ENCODE measurements at places on chromosomes 16 and 17.
A peak's percentile ranks its signal among the peaks of the same experiment; 100 is the strongest.

DNA sequence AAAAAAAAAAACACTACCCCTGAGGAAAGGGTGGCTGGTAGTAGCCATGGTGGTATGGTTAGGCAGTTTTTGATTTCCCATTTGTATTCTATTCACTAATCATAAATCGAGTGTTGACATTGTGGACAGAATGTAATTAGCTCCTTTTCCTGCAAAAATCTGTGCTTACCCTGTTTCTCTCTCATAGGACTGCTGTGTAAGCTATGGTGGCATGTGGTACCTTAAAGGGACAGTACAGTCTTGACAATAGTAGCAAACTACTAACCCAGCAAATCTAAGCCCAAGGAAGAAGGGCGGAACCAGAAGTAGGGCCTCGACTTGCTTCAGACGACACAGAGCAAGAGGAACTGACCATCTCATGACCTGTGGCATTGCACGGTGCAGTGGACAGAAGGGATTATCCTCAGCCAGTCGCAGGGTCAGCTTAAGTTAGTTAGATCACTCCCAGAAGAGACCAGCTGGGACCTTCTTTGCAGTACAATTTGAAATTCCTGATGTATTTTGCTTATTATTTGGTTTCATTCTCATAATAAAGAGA, 36.3 kb downstream of the POLR3E start:
- DNase-seq, result no peak

DNA sequence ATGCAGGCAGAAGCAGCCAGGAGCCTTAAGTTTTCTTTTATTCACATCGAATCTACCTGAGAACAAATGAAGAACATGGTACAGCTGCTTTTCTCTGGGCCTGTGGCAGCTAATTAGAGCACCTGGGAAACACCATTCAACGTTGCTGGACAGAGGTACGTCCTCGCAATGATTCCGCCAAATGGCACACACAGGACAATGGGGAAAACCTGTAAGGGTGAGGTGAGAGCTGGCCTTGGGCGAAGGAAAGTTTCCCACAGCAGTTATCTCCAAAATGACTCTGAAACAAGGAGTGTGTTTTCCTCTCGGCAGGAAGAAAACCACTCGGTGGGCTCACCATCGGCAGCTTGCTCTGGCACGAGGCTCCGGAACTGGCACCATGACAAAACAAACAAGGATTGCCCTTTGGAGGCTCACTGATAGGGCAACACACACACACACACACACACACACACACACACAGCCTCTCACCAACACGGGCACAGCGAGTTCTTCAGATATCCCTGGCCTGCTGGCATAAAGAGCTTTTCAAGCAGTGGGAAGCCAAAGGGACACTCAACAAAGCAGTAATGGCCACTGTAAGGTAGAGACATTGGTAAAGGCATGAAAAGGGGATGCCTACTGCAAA, 73.7 kb downstream of the ZFHX3 start:
- no peak for DNase-seq

DNA sequence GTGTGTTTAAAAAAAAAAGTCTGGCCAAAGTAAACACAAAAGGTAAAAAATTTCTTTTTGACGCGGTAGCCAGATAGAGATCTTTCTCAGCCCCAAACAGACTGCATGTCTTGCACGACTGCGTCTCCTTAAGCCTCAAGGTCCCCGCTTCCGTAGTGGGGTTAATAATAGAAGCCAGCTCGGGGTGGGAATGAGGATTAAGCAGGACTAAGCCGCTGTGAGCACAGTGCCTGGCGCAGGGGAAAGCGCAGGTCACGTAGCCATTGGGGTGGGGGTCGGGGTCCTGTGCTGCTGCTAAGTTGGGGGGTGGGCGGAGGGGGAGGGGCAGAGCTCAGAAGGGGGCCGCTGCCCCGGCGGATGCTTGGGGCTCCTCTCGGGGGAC, 521 bp downstream of the GGA2 start:
- no peak for DNase-seq

DNA sequence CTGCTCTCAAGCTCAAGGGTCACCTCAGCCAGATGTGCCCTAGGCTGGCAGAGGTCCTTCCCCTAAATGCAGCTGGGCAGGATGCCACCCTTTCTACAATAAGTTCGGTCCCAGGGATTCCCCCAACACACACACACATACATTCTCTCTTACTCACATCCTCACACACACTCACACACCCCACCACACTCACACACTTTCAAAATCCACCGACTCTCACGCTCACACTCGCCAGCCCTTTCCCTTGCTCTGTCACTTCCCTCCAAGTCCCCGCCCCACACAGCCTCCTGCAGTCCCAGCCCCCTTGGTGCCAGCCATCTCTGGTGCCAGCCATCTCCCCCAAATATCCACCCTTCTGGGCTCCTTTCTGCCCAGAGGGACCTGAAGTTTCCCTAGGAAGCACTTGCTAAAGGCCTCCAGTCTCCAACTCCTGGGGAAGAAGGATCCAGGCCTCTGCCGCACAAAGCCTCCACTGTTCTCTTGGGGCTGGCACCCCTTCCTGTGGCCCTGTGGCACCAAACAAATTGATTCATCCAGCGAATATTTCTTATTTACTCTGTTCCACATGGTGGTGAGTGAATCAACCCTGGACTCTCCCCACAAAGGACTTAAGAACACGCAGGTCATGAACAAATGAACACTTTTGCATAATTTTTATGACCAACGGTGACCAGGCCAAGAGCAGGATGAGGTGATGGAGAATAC, 3.8 kb upstream of the USP36 start:
- no peak for DNase-seq

- no peak for DNase-seq
These were observed 142.0 kb downstream of the SSH2 start for GRCh38 chr17:29787995-29788394.

DNA sequence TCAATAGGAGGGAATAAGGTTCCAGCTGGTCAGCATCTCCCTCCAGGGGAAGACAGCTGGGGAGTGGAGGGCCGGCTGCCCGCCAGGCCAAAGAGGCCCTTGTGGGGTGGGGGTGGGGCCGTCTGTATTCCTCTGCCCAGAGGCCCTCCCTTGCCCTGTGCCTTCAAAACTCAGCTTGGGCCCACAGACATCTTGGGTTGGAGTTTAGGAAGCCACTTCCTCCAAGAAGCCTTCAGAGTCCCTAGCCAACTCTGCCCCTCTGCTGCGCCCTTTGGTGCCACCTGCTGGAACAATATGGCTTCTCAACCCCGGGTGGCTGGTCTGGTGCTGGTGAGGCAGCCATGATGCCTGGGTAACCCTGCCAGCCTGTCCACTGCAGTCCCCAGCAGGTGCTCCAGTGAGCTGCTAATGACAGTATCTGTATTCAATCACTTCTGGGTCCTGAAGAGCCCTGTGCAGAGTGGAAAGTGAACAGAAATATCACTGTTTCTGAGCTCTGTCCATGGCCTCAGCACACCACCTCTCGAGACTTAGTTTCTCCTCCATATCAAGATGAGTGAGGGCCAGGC, 16.7 kb downstream of the HSD11B2 start:
- DNase-seq, result no peak

GRCh38 chr16:759110-759910, 1.2 kb upstream of the MSLN start:
- no peak for DNase-seq

DNA sequence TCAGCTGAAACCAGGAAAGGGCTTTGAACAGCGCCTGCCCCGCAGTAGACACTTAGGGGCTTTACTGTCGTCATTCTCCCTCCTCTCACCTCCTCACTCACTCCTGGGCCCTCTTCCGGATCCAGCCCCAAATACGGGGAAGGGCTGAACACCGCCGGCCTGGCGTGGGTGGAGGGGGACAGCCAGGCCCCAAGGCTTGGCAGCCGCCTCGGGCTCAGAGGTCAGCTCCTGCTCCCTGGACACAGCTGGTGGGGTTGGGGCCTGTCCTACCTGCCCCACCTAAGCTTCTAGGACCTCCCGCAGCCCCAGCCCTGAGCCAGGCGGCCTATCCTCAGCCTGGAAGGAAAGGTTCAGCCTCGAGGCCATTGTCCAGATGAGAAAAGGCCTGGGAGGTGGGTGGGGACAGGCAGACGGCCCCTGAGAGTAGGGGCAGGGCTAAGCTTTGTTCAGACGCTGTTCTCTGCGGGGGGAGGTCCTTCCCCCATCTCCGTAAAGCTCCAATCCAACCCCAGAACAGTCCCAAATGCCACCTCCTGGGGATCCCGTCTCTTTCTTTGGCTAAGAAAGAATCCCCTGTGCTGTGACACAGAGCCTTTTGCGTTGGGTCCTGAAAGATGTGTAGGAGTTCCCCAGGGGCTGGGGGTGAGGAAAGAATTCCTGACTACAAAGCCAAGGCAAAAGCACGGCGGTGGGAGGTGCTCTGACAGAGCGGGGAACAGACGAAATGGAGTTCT, 881 bp upstream of the LLGL1 start:
- no peak for DNase-seq

DNA sequence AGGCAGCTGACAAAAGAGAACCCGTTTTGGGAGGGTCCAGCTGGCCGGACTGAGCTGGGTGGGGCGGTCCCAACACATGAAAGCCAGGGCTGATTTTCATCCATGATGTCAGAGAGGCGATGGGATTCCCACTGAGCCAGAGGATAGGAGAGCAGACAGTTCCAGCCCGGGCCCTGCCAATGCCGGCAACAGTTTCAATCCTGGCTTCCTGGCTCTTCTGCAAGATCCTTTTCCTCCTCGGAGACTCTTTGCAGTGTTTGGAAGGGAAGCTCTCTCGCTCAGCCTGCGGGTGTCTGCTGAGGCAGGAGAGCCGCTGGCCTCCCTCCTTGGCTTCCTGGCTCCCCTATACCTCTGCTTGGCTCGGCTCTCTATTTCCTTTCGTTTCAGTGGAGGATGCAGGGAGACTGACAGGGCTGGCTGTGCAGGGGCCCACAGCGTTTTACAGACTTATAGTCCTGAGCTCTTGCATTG, 145.5 kb upstream of the SOX9 start:
- no peak for DNase-seq

DNA sequence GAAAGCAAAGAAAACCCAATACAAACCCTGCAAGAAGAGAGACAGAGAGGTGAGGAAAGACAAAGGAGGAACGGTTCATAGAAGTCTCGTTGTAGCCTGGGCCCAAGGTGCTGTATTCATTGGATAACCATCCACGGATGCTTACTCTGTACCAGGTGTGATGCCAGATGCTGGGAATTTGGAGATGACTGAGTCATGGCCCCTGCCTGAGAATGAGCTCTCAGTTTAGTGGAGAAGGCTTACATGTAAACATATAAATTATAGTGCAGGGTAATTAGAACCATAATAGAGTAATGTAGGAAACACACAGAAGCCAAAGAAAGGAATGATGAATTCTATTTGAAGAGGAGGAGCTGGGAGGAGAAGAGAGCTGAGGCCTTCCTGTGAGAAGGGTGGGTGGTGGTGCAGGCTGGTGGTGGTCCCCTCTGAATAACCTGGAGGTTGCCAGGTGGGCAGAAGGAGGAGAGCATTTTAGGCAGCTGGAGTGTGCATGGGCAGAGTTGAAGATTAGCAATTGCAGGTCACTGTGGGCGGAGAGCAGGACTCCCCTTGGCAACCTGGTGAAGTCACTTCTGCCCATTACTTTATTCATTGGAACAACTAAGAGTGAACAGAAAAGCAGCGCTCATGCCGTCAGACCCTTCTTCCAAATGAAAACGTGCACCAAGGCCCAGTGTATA, 7.7 kb upstream of the ZG16 start:
- peak; percentile 66 for DNase-seq

GRCh38 chr17:49146620-49147306, 14.2 kb downstream of the B4GALNT2 start:
- DNase-seq, result no peak
